ENCODE measurements at places on chromosomes 6 and 20. TPM values are rescaled to one million over a fixed set of nuclear protein-coding genes. Genes with fewer than 3 reads are reported as not detected.

GRCh38 chr20:582204-582603 lies 27.9 kb downstream of the TCF15 start:
- H3K27me3 ChIP-seq = no peaks in the 10 kb centered on the region
- H3K4me1 ChIP-seq = no peaks in the 10 kb centered on the region
- H3K36me3 ChIP-seq = no peaks in the 10 kb centered on the region
- DNase-seq = no peak

- H3K27ac ChIP-seq = no peak overlapping the region
- no peaks in the 10 kb centered on the region for H3K27me3 ChIP-seq
- DNase-seq = no peak
- H3K4me1 ChIP-seq = no peaks in the 10 kb centered on the region
- peaks cover 24% of the 10 kb centered on the region for H3K36me3 ChIP-seq
Measured at GRCh38 chr20:45085289-45085688, 15.6 kb downstream of the KCNS1 start.

DNA sequence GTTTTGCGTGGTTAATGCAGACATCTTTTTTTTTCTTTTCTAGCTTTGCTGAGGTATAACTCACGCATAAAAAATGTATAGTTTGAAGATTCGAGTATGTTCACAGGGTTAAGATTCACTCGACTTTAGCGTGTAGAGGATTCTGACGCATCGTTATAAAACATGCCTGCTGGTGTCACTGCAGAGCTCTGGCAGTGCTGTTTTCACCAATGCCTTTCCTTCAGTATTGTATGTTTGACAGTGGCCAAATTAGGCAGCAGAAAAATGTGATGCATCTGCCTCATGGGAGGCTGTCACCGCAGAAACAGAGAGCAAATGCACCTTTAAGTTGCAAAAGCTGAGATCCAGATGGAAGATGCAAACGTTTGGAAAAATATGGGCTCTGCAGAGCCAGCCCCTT lies 18.0 kb upstream of the SIRPB2 start:
- H3K36me3 ChIP-seq = no peaks in the 10 kb centered on the region
- no peak overlapping the region for H3K4me3 ChIP-seq
- H3K4me1 ChIP-seq = no peaks in the 10 kb centered on the region
- no peak overlapping the region for H3K27ac ChIP-seq
- no peaks in the 10 kb centered on the region for H3K27me3 ChIP-seq
- DNase-seq = peak; percentile 61

DNA sequence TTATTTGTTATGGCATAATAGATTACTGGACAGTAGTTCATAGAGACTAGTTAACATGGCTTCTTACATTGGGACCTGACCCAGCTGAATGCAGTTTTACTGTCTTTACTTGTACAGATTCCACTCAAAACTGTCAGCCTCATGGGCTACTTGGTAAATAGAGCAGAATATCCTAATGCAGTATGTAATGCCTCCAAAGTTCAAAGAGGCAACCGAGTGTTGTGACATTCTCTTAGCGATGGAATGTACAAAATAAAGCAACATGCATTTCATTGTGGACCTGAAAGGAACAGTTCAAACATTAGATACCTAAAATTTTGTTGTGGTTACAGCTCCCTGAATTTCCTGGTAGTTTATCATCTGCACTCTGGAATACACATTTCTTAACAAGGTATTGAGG lies 29.1 kb upstream of the RGS17 start:
- no peak for DNase-seq
- no peak overlapping the region for H3K27ac ChIP-seq

- no peak overlapping the region for H3K27ac ChIP-seq
- no peak overlapping the region for H3K4me3 ChIP-seq
- H3K4me1 ChIP-seq = peaks cover 12% of the 10 kb centered on the region
- H3K27me3 ChIP-seq = no peaks in the 10 kb centered on the region
- no peaks in the 10 kb centered on the region for H3K36me3 ChIP-seq
Measured at GRCh38 chr6:119676961-119677360, 327.4 kb upstream of the MAN1A1 start.

DNA sequence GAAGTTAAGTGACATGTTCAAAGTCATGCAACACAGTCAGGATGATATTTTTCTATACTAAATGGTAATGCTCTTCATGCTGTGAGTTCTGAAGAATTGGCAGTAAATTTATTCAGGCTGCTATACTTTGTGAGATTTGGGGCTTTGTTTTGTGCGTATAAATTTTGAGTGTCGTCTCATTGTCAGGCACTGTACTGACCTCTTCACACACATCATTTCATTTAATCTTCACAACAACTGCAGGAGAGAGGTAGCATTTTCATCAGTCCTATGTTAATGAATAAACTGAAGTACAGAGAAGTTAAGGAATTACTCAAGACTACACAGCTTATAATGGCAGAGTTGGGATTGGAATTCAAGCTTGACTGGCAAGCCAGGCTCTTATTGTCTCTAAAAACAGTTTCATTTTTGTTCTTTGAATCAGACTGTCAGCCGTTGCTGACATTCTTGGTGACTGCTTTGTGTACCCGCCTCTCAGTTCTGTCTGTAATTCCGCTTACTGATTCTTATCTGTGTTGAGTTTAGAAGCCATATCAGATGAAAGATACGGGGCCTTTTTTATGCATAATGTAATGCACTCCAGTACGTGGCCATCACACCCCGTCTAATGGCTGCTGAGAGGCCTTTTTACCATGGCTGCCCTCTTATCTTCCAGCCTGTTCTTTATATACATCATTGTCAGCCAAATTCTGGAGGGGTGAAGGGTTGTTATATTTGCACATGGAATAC lies 274.9 kb downstream of the UTRN start:
- no peak overlapping the region for H3K4me3 ChIP-seq
- H3K27me3 ChIP-seq = no peaks in the 10 kb centered on the region
- H3K36me3 ChIP-seq = peaks cover 38% of the 10 kb centered on the region
- no peak for DNase-seq
- H3K4me1 ChIP-seq = no peaks in the 10 kb centered on the region
- H3K27ac ChIP-seq = peak overlapping the region; percentile 69

ENPP4 gene
- total RNA-seq = 3.5 TPM

MACROD2 gene
- 2.0 TPM for total RNA-seq
